Transverse colon (tissue), 4 donors: ENCODE measurements at places on chromosomes 3 and 15.

- H3K27ac ChIP-seq, result no peak overlapping the region
- no peaks in the 10 kb centered on the region for H3K27me3 ChIP-seq
- no peak overlapping the region for H3K4me3 ChIP-seq
- DNase-seq, result no peak
- H3K4me1 ChIP-seq, result no peaks in the 10 kb centered on the region
Measured at GRCh38 chr15:96115642-96116041, 214.9 kb upstream of the NR2F2 start.

DNA sequence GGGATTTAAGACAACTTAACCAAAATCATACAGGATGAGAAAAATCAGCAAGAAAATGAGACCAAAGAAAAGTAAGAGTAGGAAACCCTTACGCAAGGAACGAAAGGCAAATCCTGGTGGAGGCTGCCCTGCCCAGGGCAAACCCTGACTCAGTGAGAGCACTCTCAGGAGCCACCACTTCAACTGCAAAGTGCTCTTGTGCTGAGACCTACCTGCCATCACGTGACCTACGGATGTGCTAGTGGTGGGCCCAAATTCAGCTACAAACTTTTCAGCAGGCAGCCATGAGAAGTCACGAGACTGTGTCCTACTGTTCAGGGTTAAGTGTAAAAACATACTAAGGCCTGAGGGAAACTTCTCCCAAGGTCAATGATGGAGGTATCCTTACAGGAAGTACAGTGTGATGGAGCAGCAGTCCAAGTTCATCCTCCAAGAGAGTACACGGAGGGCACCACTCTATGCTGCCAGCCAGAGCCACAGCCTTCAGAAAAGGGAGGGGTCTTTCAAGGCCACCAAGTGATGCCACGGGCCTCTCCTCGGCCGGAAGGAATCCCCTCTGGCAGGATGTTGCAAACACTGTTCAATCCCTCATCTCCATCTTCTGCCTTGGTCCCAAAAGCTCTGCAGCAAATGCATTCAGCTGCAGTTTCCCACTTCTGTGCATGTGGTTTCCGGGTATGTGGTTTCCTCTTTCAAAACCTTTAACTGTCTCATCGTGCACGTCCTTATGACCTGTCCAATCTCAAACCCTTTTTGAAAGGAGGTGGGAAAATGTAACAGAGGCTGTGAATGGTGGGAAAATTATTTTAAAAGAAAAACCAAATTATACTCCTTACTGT is 9.5 kb downstream of the CHSY1 start:
- H3K27me3 ChIP-seq, result no peaks in the 10 kb centered on the region
- DNase-seq, result peak; percentile 45
- peak overlapping the region; percentile 68 for H3K27ac ChIP-seq
- H3K4me1 ChIP-seq, result peaks cover 7% of the 10 kb centered on the region

GRCh38 chr3:15601046-15601398 is 347 bp downstream of the HACL1 start:
- H3K4me3 ChIP-seq, result peak overlapping the region; percentile 80
- no peaks in the 10 kb centered on the region for H3K36me3 ChIP-seq
- peak overlapping the region; percentile 90 for H3K27ac ChIP-seq
- H3K27me3 ChIP-seq, result no peaks in the 10 kb centered on the region
- H3K4me1 ChIP-seq, result peaks cover 8% of the 10 kb centered on the region

DNA sequence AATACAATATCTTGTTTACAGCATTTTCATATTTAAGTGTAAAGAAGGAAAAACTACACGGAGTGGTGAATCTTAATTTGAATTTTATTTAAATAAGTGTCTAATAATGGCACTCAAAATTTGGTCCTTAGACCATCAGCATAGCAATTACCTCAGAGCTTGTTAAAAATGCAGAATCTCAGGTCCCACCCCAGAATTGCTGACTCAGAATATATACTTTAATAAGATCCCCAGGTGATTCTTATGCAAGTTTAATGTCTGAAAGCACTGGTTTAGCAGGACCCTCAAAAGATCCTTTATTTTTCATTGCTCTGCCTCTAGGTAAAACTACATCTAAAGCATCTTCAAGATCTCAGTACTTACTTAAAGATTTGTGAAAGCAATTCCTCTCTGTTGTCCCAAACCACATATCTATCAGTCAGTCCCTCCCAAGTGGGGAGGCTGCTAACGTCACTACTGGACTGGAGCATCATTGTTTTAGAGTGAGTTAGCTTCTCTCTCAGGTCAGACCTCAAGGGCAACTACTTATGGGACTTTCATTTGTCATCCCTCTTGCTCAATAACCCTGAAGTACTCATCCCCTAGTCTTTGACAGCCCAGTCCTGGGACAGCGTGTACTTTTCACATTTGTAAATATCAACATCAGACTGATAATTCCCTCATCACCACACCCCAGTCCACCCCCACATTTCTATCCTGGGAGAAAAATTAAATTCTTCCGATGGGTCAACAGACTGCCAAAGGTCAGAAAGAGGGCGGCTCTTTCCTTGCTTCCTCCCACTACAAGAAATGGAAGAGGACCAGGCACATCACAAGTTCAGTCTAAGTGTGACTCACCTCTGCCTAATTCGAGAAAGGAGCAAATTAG is 76.7 kb downstream of the CBLB start:
- no peaks in the 10 kb centered on the region for H3K36me3 ChIP-seq
- peak overlapping the region; percentile 58 for H3K27ac ChIP-seq
- DNase-seq, result peak; percentile 47

DNA sequence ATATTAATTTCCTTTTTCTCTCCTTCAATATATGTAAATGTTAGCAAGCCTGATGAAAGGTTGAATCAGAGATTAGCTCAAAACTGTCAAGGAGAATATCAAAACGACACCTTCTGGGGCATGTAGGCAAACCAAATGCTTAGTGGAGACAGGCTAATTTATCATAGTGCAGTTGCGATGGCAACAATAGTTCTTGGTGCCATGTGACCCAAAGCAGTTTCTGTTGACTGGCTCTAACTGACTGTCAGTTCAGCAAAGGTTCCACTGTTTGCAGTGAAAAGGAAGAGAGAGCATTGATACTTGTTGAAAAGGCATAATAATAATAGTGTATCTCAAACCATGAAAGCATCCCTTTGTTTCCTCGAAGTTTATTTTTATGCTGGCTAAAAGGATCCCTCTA is 513.9 kb downstream of the NLGN1 start:
- no peaks in the 10 kb centered on the region for H3K4me1 ChIP-seq
- H3K36me3 ChIP-seq, result no peaks in the 10 kb centered on the region
- no peaks in the 10 kb centered on the region for H3K27me3 ChIP-seq
- no peak for DNase-seq

DNA sequence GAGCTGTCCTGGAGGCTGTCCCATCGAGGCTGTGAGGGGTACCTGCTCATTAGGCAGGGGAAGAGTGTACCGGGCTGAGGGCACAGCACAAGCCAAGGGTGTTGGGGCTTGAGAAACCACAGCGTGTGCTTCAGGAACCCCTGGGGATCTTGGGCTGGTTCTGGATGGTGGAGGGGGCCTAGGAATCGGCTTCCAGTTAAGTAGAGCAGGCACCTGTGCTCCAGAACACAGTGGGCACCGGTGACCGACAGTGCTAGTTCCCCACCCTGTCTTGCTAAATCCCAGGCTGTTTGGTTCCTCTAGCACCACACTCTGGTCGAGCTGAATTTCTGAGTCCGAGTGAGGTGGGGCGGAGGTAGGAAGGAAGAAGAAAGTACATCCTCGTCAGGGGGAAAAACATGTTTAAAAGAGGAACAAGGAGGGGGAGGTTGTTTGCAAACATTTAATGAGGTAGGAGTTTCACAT is 29.1 kb downstream of the SLC6A6 start:
- H3K27ac ChIP-seq, result peak overlapping the region; percentile 74
- DNase-seq, result peak; percentile 34
- no peak overlapping the region for H3K4me3 ChIP-seq
- H3K4me1 ChIP-seq, result peaks cover 63% of the 10 kb centered on the region

DNA sequence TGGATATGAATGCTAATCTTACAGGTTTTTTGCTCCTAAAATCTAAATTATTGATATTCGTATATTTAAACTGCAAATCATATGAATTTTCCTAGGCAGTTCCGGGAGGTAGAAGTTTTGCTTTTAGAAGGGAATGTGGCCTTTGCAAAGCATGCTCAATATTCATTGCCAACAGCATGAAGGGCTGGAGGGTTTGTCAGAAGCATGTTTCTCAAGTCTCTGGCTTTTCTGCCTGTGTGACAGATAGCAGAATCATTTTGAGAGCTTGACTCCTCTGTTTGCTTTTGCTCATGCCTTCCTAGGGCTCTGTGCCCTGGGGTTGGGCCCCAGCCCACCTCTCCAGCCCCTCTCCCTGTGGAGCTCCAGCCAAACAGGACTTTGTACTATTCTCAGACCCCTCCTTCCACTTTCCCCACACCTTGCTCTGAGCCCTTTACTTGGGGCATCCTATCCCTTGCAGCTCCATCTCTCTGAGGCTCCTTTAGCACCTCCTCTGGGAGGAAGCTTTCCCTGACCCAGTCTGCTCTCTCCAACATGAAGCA is 91.3 kb downstream of the ARNT2 start:
- no peak for DNase-seq
- H3K4me3 ChIP-seq, result no peak overlapping the region
- H3K36me3 ChIP-seq, result no peaks in the 10 kb centered on the region
- no peaks in the 10 kb centered on the region for H3K4me1 ChIP-seq
- no peaks in the 10 kb centered on the region for H3K27me3 ChIP-seq

DNA sequence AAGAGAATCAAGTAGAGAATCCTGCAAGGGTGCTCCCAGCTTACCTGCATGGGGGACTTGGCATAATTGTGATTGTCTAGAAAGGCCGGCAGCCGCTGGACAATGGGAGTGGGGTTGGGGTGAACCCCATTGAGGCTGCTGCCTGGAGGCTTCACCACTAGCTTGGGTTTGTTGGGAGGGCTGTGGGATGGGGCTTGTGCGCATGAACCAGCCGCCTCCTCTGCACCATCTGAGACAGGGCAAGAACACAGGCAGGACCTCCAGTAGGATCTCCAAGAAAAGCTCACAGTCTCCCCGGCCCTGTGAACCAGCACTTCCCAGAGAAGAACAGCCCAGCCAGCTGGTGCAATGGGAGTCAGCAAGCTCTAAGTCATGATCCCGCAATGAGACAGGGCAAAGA is 39.8 kb downstream of the SEMA3G start:
- no peaks in the 10 kb centered on the region for H3K27me3 ChIP-seq
- H3K27ac ChIP-seq, result no peak overlapping the region
- H3K4me1 ChIP-seq, result peaks cover 32% of the 10 kb centered on the region
- DNase-seq, result no peak
- H3K36me3 ChIP-seq, result no peaks in the 10 kb centered on the region
- H3K4me3 ChIP-seq, result no peak overlapping the region

DNA sequence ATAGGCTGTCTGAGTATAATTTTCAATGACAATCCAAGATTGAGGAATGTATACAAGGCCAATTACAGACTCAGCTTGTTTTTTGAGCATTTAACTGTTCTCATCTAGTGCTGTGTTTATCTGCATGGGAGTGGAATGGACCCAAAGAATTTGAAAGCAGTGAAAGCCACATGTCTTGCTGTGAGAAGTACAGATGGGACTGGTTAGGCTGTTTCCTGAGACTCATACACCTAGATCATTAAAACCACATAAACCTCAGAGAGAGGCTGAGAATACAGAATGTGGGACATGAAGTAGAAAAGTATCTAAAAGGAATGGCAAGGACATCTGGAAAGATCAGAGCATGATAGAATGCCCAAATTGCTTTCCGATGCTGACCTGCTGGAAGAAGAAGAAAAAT is 224.6 kb downstream of the NLGN1 start:
- no peak for DNase-seq
- H3K36me3 ChIP-seq, result no peaks in the 10 kb centered on the region
- H3K4me1 ChIP-seq, result no peaks in the 10 kb centered on the region
- H3K4me3 ChIP-seq, result no peak overlapping the region
- H3K27ac ChIP-seq, result no peak overlapping the region

DNA sequence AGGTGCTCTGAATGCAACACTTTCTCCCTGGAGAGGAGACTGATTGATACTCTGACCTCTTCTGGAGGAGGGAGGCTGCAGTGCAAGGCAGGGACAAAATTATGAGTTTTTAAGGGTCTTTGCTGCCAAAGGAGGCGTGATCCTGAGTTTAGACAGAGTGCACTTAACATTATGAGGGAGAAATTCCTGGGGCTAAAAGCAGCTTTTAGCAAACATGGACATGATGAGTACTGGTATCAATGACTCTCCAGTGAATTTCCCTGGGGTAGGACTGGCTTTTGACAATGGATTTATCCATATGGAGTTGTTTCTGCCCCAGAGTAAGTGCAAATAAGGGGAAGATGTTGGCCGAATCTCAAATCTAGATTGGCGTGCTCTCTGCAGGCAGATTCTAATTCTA is 133.1 kb downstream of the THSD4 start:
- H3K4me1 ChIP-seq, result no peaks in the 10 kb centered on the region
- no peak overlapping the region for H3K4me3 ChIP-seq
- H3K27me3 ChIP-seq, result no peaks in the 10 kb centered on the region

DNA sequence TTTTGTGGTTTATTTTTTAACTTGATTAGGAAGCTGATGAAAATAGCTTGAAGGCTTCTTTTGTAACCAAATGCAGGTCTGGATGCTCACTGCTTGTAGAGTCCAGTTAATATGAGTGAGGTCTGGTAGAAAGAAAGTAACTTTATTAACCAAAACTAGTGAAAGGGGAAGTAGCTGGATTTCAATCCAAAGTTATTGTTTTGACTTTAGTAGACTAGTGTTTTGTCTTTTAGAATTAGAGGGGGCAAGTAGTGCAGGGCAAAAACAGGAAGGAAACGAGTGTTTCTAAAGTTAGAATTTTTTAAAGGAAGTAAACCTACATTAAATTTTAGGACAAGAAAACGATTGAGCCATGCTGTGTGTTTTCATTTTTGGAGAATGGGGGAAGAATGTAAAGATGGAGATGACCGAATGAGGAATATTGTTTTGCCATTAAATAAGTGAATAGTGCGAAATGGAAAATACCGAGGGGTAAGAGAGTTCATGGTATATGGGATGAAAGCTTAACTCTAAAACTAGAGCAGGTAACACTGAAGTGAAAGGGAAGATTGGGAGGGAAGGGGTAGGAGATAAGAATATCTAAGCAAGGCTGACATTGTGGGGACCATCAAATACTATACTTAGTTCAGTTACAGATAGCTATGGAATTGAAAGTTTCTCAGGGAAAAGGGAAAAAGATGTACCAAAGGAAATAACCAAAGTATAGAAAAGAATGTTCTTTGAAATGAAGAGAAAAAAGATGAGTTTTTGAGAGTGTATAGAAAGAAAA is 40.0 kb downstream of the USP3 start:
- H3K4me1 ChIP-seq, result peaks cover 3% of the 10 kb centered on the region
- no peak for DNase-seq
- no peaks in the 10 kb centered on the region for H3K36me3 ChIP-seq
- no peaks in the 10 kb centered on the region for H3K27me3 ChIP-seq
